ENCODE measurements at places on chromosomes 4 and X.

DNA sequence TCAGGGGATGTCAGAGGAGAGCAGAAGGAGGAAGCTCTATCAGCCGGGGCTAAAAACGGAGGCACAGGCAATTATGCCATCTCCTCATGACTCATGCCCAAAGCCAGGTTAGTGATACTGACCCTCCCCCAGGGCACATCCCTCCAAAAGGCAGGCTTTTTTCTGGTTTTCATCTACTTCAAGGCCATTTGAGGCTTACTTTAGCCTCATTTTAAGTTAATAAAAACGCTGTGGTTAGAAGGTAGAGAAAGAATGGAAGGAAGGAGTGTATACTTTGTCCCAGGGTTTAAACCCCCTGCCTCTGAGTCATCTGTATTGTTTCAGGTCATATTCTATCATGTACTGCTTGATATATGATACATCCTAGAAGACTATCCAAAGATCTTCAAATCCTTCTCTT lies 89.7 kb upstream of the NDP start:
- no peak for DNase-seq

DNA sequence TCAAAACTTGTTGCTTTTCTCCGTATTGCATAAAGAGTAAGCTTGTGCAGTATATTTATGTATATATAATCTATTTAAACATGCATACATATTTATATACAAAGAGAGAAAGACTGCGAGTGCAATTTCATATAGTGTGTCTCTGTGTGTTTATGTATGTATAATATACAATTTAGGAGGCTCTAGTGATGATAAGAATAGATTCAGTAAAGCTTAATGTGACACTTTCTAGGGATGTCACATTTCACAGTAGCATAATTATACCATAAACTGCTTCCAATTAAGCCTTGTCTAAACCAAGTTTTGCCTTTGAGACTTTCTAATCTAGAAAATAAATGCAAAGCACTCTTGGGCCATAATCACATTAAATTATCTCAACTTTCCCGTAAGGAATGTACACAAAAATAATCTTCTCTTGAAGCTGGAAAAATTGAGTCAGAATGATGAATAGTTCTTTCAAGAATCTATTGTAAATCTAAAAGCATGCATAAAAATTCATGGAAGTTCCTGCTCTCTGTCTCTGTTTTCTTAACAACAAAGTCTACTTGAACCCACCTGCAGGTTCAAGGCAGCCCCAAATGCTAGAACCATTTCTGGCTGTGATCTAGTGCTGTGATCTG lies 114.1 kb upstream of the NPY2R start:
- no peak for DNase-seq

DNA sequence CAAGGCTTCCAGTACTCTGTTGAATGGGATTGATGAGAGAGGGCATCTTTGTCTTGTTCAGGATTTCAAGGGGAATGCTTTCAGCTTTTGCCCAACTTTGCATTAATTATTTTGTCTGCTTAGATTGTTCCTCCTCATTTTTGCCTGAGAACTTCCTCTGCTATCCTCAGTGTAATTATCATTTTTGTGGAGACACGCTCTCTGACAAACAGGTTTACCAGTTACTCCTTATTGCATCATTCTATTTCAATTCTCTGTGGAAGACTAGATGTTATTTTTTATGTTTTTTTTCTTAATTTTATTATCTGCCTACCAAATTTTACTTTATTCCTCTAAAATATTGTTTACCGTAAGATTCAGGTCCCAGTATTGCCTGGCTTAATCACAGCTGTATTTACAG lies 349.2 kb downstream of the ADGRL3 start:
- DNase-seq, result no peak

DNA sequence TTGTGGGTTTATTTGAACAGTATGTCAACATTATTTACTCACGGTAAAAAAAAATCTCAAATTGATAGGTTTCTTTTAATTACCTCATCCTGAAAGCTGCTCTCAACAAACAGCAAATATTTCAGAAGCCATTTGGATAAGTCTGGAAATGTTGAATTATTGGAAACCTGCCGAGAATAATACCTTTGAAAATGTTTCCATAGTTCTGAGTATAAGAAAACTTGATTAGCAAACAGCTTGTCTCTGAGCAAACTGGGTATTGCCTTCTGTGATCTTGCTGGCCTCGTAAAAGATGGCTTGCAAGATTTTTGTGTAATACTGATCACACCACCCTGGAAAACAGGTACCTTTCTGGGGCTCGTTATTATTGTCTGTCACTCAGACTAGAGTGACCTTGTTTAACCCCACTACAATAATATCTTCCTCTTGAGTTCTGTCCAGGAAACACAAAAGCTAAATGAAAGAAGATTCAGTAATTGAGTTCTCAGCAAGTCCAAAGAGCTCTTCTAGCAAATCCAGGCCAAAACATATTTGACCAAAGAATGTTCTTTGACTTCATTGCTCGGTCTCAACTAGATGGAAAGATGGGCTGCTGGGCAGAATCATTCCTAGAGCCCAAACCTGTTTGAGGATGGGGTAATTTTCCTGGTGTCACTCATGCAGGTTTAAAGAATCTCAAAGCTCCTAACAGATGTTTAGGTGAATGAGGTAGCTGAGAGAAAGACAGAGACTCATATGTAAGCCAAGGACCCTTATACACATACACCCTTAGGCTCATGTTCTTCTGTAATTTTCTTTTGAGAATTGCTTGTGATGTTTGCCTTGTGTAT lies 255.6 kb upstream of the JADE1 start:
- no peak for DNase-seq

GRCh38 chrX:151393514-151393913 lies 3.5 kb upstream of the VMA21 start:
- DNase-seq, result no peak

DNA sequence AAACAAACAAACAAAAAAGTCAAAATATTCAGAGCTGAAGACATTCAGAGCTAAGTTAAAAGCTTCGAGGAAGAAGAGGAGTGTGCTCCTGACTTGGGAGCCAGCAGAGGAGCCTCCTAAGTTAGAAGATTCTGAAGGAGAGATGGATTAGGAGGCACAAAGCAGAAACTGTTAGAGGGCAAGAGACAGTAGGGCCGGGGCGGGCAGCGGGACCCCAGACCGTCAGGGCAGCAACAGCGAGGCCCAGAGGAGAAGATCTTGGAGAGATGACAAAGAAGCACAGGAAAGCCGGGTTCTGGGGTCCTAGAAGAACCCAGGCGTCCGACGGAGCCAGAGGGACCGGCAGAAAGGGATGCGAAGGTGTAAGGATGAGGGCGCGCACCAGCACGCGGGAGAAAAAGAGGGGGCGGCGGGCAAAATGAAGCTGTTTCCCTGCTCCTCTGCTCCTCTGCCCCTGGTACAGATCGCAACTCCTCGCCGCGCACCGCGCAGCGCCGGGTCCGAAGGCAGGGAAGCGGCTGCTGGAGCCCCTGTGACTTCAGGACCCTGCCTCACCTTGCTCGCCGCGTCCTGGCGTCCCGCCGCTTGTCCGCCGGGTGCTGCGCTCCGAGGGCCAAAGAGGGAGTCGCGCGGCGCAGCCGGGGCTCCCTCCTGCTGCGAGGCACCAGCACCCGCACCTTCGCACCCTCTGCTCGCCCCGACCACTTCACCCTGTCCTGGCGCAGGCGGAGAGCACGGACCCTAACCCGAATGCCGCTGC lies 477 bp downstream of the KLHL13 start:
- peak; percentile 72 for DNase-seq

GRCh38 chr4:11608992-11609391 lies 180.3 kb upstream of the HS3ST1 start:
- no peak for DNase-seq

- DNase-seq, result no peak
Observed at GRCh38 chrX:75155827-75156525, at the start of gene ABCB7. TSS of gene ABCB7 (minus strand) at chrX:75156283. CDS start at chrX:75156272, 11 bp downstream.

DNA sequence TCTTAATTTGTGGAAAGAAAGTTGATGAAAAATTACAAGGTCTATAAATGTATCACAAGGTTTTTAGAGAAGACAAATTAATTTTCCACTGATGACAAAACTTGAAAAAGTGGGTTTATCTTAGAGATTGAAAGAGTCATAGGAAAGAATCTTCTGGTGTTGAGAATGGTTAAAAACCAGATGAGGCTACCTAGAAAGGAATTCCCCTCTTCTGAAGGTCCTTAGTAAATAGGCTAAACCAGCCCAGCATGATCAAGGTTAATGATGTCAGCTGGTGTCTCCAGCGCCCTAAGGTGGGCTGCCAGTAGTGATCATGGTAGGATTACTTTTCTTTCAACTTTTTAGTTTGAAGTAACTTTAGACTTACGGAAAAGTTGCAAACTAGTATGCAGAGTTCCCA lies 71.8 kb upstream of the PGRMC2 start:
- DNase-seq, result no peak

DNA sequence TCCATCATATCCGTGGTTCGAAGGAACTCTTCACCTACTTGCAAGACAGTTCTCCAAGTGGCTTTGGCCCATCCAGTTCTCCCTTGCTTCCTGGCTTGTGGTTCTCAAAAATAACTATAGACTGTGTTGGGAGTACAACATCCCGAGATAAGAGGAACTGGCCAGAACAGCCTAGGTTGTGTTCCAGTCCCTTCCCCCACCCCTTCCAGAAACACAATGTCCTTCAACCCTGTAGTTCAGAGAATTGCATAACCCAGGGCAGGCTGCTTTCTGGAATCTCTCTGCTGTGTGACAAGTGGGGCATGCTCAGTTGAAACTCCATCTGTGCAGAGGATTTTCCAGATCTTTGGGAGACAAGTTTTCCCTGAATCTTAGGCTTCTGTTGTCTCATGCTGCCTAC lies 206.5 kb downstream of the PCDH10 start:
- DNase-seq, result no peak

DNA sequence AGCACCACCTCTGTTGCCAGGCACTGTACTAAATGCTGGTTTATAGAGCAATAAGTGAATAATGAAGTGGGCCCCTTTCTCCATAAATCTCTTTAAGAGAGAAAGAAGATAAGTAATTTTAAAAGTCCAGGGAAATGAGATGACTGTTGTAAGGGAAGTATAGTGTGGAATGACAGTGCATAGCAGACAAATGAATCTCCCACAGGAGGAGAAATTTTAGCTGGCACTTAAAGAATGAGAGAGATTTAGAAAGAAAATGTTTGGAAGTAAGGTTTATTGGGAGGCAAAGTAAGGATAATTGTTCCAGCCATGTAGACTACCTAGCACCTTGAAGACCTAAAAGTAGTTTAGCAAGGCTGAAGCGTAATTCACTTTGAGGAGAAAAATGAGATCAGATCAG lies 1081.1 kb upstream of the PABPC4L start:
- DNase-seq, result no peak

- DNase-seq, result no peak
Observed at GRCh38 chr4:145589916-145590702, 29.1 kb upstream of the MMAA start.

DNA sequence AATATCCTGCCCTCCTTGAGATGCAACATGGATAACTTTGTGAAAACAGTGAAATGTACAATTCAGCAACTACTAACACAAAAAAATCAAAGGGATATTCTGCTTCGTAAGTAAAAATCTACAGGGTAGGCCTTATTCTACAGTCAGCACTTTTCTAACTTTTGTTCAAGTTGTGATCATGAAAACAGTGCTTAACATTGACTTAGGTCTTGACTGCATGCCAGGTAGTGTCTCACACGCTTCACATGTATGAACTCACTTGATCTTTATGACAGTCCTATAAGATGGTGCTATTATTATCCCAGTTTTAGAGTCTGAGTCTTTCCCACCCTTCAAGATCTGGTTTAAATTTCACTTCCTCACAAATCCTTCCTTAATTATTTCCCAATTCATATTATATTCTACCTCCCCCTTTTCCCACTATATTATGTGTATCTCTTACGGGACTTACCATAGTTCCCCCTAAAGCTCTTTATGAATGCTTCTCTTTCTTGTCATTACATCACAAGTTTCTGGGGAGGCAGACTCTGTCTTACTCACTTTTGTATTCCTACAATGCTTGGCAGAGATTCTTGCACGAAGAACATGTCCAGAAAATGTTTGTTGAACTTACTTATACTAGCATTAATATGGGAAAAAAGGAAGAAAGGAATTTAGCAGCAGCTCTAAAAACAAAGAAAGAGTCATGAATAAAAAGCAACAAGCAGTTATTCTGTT lies 179.8 kb downstream of the SCFD2 start:
- no peak for DNase-seq

GRCh38 chrX:87621697-87622096 lies 104.1 kb downstream of the KLHL4 start:
- DNase-seq, result no peak

DNA sequence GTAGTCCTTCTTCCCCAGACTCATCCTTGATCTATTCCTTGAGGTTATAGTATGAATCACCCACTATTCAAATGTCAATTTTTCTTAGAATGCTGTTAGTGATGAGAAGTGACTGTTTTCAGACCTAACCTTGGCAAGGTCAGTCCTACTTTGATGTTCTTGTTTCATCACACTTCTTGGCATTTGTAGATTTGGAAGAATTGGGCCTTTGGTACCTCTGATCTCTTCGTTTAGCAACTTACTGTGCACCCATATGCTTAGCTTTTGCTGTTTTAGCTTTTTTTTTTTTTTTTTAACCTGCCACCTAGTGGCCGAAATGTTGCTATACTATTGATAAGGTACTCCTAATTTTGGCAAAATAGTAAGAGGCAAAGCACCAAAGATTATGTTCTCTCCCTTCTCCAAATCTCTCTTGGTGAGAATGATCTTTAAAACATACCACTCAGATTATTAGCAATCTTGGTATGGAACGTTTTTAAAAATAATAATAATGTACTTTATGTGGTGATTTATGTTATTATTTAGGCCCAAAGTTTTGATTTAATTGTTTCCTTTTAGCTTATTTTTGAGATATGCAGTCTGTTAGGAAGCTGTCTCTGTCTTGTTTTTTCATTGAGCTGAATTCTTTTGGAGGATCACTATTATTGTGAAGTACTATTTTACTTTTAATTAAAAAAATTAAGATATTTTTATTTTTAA lies 16.6 kb downstream of the DCK start:
- DNase-seq, result no peak

DNA sequence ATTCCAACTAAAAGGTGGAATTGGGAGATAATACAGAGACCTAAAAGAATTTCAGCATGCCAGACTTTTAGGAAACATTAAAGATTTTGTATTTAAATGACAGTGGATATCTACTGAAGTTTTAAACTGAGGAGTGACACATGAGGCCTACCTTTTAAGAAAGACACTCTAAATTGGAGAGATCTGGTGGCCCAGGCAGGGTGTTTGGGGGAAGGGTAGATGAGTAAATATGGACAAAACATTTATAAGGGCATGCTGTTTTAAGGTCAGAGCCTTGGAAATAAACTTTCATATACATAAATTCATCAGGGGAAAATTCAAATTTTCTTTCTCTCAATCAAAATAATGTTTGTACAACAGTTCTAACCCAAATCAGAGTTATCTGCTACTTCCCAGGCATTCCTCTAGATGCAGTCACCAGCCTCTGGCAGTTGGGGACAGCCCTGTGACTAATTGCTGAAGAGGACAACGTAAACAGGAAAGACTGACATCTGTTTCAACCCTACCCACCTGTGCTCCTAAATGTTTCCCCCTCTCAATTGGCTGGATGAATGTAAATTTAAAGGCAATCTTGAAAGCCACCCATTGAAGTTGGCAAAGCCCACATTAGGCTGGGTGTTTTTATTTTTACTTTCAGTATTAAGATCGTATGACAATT lies 1646.9 kb upstream of the ADGRL3 start:
- no peak for DNase-seq

All from type B pancreatic cell (in vitro differentiated cells).